Panc1 (cell line): ENCODE measurements at places on chromosomes 11 and 22.

DNA sequence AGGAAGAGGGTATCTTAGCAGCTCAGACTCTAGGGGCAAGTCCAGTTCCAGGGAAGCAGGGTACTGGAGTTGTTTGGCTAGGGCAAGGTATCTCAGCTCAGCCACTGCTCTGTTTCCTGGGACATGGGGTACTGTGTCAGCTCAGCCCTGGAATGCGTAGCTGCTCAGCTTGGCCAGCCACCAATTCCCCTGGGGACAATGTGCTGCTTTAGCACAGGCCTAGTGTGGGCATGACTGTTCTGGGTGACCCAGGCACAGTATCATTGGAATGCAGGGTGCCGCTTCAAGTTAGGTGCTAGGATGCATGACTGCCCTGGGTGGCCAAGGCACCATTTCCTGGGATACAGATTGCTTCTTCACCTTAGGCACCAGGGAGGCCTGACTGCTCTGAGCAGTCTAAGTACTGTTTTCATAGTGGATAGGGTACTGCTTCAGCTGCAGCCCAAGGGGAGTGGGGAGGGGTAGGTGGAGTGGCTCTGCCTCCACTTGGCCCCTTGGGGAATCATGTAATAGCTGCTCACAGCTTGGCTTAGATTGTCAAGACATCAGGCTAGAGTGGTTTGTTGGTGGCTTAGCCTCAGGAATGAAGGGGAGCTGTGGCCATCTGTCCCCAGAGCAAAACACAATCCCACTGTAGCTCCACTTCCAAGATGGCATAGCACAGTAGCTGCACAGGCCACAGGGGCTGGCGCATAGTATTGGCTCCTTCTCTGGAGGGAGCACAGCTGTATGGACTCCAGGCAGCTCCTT lies 36.0 kb downstream of the MADD start:
- no peak for DNase-seq

GRCh38 chr11:18420067-18420466 lies 7.9 kb downstream of the LDHC start:
- DNase-seq, result no peak

DNA sequence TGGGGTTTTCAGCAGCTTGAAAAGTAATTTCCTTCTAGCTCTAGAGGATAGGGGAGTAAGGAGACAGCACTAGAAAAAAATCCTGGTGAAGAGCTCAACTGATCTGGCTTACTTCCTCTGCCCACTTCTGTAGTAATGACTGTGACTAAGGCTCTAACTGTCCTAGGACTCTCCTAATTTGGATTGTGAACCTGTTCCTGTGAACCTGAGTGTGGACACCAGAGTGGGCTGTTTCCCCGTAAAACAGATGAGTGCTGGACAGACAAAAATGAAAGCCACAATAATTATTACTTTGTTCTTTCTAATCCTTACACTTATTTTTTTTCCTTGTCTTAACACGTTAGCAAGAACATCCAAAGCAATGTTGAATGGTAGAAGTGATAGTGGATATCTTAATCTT lies 154.1 kb downstream of the AASDHPPT start:
- DNase-seq, result no peak

DNA sequence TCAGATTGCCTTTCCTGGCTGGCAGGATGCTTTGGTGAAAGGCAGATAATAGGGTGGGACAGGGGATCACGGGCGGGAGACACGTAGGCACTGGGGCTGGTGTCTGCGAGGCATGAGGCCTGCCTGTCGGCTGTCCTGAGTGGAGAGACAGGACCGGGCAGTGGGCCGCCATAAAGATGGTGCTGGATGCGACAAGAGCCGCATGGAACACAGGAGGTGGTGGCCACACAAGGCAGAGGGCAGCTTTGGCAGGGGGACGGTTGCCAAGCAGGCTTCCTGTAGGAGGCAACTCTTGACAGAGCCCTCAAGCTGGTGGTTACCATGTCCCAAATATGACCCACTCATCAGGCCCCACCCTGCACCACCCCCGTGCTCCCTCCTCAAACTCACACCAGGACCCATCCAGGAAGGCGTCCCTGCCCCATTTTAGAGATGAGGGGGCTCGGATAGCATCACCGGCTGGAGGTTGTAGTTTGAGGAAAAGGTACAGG lies 4.9 kb upstream of the PPARA start:
- no peak for DNase-seq

DNA sequence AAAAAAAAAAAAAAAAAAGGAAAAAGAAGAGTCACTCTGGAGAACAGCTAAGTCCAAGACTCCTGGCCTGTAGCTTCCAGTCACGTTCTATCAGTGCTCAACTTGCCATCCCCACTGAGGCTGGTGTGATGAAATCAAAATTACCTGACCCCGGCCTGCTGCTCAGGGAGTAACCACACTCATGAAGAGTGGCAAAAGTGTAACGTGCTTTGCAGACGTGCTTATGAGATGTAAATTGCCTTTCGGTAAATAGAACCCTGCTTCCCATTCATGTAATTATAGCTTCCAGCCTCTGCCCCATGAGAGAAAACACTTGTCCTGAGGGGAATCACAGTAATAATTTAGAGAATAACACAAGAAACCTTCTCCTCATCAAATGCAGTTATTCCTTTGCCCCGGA lies 28.2 kb upstream of the CHKA start:
- DNase-seq, result no peak

DNA sequence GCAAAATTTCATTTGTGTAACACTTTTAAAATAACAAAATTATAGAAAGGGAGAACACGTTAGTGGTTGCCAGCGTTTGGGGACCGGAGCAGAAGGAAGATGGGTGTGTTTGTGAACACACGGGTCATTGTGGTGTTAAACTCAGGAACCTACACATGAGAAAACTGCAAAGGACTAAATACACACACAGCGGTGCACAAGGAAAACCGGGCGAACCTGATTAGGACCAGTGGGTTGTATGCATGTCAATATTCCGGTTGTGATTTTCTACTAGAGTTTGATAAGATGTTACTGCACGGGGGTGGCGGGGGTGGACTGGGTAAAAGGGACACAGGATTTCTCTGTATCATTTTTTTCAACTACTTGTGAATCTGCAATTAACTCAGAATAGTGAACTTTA lies 351.2 kb downstream of the OPCML start:
- DNase-seq, result no peak

- DNase-seq, result no peak
Measured at GRCh38 chr22:27437570-27437969, 364.0 kb downstream of the MN1 start.

- no peak for DNase-seq
Measured at GRCh38 chr11:43074810-43075209, 237.0 kb upstream of the API5 start.

- no peak for DNase-seq
Measured at GRCh38 chr11:115222863-115223530, 281.2 kb downstream of the CADM1 start.

GRCh38 chr11:78788533-78788932 lies 213.9 kb upstream of the NARS2 start:
- DNase-seq, result no peak
